ENCODE measurements at places on chromosomes 13 and 19.

DNA sequence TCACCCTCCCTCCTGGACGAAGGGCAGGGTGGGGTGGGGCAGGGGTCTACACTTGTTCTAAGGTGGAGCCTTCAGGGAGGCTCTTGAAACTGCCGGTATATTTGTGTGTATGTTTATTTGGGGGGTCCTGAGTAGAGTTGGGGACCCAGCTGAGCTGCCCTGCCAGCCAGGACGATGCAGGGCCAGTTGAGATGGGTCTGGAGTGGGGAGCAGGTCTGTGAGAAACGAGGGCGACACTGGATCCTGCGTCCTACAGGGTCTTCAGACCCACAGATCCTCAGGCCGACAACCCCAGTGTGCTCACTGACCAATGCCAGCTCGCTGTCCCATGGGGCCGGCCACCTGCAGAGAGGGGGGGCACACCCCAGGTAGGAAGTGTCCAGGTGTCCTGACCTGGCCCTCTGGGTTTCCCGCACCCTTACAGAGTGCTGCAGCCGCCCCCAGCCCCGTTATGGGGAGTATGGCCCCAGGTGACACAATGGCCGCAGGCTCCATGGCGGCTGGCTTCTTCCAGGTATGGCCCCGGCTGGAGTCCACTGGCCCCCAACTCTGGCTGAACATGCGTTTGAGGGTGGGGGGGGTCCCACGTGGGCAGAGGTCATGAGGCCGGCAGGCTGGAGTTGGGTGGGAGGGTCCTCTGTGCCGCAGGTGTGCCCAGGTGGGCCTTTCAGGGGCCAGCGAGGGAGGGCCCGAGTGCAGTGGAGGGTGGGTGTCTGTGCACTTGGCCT lies 7.4 kb downstream of the ISYNA1 start:
- no peak for DNase-seq

- DNase-seq, result no peak
These were observed 310.3 kb downstream of the KLF5 start for GRCh38 chr13:73369095-73369494.

GRCh38 chr13:84684048-84684662 lies 801.9 kb upstream of the SLITRK1 start:
- no peak for DNase-seq

- peak; percentile 20 for DNase-seq
These were observed 88.8 kb downstream of the GNG7 start for GRCh38 chr19:2613507-2614295.

DNA sequence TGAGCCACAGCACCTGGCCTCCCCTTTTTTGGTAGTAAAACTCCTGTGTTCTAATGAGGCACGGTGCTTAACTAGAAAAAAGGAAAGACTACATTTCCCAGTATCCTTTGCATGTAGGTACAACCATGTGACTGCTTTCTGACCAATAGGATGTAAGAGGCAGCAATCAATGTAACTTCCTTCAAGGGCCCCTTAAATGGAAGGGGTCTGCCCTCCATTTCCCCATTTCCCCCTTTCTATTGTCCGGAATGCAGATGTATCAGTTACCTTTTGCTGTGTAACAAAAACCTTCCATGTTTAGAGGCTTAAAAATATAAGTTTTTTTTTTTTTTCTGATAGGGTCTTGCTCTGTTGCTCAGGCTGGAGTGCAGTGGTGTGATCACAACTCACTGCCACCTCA lies 2.2 kb downstream of the GPR32 start:
- DNase-seq, result peak; percentile 32

DNA sequence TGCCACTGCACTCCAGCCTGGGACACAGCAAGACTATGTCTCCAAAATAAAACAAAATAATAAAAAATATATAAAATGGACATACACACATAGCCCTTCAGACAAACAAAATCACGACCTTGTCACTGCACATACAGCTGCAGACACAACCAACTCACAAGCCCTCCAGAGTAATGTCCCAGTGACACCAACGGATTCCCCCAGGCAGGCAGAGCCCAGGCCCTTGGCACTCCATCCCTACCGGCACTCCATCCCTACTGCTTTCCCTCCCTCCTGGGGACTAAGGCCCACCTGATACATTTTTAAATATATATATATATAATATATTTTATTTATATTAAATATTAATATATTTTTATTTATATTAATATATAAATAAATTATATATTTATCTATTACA lies 18.5 kb downstream of the ZNF101 start:
- DNase-seq, result no peak

DNA sequence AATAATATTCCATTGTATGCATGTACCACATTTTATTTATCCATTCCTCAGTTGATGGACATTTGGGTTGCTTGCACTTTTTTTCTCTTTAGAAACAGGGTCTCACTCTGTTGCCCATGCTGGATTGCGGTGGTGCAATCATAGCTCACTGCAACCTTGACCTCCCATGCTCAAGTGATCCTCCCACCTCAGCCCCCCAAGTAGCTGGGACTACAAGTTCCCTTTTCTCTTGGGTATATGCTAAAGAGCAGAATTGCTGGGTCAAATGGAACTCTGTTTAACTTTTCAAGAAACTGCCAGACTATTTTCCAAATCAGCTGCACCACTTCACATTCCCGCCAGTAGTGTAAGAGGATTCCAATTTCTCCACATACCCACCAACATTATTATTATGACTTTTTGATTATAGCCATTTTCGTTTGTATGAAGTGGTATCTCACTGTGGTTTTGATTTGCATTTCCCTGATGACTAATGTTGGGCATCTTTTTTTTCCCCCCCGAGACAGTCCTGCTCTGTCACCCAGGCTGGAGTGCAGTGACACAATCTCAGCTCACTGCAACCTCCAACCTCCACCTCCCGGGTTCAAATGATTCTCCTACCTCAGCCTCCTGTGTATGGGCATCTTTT lies 7.6 kb upstream of the IPO5 start:
- no peak for DNase-seq

Measured in Kasumi-1 (cell line).